Activated CD8-positive, alpha-beta memory T cell treated with anti-CD3 and anti-CD28 coated beads for 48 hours (primary cell): ENCODE measurements at places on chromosomes 11 and 22.

GRCh38 chr11:71501071-71501985 is 25.7 kb upstream of the KRTAP5-7 start:
- no peak for DNase-seq

DNA sequence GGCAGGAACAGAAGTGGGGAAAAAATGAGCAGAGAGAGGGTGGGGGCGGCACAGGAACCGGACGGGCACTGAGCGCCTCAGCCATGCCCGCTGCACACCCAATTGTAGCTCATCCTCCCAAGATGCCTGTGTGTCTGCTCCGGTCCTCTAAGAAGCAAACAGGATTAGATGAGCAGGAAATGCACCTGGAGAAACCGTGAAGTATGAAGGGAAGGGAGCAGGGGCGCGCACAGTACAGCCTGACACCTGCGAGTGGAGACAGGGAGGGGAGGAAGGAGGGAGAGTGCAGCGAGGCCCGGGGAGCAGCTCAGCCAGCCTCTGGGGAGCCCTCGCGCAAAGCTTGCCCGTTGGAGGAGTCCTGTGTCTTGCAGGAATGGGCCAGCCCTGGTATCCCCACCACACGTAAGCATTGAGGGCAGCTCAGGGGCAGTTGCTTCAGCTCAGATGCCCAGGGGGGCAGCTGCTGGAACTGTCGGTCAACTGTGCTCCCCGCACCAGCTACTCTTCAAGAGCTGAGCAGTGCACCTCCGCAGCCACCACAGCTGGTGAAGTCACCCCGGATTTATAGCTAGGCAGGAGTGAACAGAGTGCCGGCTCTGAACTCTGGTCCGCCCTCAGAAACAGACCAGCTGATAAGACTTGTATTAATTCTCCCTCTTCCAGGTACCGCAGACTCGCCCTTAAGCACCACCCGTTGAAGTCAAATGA is 7.0 kb downstream of the DNAJB13 start:
- DNase-seq, result no peak

DNA sequence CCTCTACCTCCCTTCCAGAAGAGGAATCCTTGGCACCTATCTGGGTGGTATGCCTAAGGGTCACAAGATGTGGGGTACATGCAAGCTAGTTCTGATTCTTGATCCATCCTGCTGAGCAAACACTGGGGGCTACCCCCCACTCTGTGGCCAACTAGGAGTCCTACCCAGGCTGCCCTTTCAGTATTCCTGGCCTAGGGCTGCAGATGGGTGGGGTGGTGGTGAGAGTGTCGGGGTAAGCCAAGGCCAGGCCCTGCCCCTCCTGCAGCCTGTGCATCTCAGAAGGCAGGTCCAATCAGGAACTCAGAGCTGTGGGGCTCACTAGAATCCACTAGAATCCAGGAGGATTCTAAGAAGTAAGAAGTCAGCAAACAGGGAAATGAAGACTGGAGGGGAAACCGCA is 10.9 kb downstream of the SSH3 start:
- no peak for DNase-seq

- no peak for DNase-seq
Observed at GRCh38 chr11:38315151-38315550, 1717.1 kb upstream of the RAG2 start.

DNA sequence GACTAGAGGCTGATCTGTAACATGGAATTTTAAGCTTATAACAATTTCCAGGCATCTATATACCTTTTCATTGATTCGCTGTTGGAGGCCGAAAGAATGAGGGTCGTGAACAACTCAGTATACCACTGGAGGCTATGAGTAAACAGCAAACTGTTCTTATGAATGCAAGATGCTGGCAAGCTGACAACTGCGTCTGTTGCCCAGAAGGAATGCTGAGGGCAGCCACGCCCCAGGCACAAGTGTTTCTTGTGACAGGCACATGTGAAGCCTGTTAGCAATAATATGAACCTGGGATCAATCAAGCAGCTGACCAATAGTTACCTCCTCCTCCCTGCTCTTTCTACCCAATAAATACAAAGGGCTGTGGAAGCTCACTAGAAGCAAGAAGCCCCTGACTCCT is 15.3 kb downstream of the RTCB start:
- DNase-seq, result no peak

DNA sequence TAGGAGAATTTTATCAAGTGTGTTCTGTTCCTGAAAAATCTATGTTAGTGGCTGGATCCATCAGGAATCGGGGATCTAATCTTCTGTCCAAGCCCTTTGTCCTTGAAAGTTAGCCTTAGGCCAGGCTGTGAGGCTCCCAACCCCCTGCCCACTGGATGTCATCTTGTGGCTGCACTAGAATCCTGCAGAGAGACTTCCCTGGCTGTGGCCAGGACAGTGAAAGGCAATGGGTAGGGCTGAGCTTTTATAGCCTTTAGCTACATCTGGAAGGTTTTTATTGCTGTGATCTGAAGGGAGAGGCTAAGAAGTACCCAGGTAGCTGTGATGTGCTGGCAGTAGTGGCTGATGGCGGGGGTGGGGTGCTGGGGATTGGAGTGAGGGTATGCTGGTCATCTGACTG is 2.1 kb downstream of the OAF start:
- DNase-seq, result no peak

DNA sequence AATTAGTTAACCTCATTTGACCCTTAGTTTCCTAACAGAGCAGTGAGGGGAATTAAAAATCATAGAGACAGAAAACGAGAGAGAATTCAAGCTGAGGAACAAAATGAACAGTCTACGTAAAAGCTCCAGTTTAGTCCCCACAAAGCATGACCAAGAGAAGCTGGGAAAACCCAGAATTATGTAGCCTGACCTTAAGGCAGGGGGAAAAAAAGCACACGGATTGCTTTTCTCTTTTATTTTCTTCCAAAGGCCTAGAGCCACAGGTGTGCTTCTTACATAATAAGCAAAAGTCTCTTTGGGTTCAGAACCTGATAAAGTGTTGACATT is 514 bp upstream of the AMBRA1 start:
- DNase-seq, result no peak

DNA sequence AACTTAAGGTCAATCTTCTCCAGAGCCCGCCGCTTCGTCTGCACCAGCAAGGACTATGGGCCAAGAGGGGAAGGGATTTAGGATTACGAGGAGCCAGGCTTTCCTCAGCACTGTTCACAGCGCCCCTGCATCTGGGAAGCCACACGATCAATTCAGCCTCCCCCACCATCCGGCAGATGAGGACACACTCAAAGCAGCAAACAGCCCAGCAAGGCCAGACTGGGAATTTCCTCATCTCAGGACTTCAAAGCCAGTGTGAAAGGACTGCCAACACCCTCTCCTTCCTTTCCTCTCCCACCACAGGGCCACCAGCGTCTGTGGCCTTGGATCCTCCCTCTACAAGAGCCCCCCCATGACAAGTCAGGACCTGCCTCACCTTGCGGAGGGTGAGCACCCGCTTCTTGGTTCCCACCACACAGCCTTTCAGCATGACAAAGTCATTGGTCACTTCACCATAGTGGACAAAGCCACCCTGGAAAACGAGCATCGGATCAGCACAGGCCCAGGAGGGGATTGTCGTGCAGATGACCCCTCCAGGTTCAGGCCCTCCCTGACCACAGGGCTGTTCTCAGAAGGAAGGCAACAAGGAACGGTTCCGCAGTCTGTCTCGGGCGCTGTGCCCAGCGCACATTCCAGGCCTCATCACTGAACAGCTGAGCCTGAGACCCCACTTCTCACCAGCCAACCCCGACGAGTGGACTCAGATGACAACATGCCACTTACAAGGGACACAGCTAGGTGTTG is 6.0 kb downstream of the RPL3 start:
- no peak for DNase-seq

- no peak for DNase-seq
Observed at GRCh38 chr11:12618743-12619540, 55.3 kb upstream of the TEAD1 start.

- DNase-seq, result peak; percentile 14
Observed at GRCh38 chr22:46070803-46071450, 79.4 kb upstream of the PPARA start.

GRCh38 chr11:92340839-92341238 is 116.2 kb downstream of the FAT3 start:
- no peak for DNase-seq

GRCh38 chr11:75873417-75874221 is 58.6 kb downstream of the UVRAG start:
- DNase-seq, result no peak

DNA sequence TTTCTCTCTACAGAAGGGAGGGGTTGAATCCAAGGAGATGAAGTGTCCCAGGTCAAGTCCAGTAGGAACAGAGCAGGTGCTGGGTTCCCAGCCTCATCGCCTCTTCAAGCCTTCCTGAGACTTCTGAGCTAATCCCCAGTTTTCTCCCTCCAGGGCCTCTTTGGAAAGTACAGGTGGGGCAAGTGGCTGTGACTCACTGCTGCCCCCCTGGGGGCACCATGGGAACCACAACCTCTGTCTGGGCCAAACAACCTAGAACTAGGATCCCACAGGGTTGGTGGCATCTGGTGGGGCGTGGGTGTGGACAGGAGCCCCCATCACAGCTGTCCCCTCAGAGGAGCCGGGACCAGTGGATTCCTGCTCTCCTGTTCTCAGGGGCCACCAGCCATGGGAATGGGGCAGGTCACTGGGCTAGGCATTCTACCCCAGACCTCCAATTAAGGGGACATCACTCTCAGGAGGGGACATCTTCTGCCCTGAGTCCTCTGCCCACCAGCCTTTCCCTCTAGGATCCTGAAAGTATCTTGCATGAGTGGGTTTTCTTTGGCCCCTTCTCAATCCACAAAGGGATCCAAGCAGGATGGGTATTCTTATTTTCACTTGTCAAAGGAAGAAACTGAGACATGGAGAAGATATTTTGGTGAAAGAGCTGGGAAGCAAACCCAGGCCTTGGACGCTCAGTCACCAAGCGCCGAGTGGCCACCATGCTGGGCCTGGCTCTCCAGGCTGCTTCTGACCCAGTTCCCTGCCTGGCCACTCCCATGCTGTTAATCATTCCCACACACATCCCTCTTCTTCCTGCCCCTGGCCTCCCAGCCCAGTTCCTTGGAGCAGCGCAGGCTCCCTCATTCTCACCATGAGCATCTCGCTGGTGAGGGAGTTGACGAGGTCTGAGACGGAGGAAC is 23.8 kb downstream of the LRRC10B start:
- DNase-seq, result no peak

- DNase-seq, result no peak
Observed at GRCh38 chr11:102560555-102561011, 30.0 kb upstream of the MMP7 start.

DNA sequence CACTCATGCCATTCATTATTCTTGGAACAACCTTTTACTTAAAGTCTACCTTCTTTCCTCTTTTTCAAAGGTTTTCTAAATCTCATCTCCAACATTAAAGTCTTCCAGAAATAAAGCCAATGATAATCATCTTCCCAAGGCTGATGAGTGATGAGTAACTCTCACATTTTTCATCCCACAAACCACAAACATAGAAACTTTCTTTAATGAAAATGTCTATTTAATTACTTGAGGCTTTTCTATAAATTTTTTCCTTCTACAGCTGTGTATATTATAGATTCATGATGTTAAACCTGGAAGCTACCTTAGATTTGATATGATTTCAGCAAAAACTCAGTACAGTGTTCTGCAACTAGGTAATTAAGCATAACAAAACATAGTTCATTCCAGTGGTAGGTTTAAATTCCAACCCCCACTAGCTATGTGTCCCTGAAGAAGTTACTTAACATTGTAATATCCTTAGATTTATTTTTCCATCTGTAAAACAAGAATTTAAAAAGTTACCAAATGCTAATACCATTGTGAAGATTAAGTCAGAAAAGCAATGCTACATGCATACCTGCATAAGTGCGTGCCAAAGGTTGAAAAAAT is 845.4 kb downstream of the KCNA4 start:
- no peak for DNase-seq

DNA sequence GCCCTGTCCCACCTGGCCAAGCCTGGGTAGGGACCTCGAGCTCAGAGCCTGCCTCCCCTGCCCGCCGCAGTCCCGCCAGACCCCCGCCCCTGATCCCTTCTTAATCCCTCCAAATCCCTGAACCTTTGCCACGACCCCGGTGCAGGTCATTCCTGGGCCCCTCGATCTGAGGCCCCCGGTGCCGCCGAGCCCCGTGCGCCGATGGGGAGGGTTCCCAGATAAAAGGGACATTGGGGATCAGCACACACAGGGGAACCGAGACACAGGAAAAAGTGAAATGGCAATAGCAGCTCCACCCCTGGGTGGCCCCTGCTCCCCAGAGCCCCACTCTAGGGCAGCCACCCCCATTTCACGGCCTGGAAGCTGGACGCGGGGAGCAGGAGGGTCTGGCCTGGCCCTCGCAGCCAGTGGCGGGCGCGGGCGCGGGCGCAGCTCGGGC is 1.3 kb upstream of the WNT7B start:
- DNase-seq, result no peak

DNA sequence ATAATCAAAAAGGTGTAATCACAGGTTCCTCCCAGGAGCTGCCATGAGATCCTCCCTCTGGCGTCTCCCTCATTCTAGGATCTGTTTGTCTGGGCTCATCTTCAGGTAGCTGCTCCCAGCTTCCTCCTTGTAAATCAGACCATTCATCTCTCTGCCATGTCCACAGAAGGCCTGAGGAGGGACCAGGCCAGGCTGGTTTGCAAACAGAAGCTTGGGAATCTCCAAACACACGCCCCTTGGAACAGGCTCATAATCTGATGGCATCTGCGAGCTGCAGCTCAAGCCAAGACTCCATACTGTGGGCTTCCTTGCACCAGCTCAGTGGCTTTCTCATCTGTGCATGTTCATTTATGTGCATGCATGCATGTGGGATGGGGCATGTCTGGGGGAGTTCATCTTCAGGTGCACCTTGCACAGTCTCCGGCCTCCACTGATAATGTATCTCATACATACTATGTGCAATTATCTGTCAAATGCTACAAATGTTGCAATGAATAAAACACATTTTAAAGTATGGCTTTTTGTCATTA is 134.9 kb downstream of the NXPE2 start:
- DNase-seq, result no peak

DNA sequence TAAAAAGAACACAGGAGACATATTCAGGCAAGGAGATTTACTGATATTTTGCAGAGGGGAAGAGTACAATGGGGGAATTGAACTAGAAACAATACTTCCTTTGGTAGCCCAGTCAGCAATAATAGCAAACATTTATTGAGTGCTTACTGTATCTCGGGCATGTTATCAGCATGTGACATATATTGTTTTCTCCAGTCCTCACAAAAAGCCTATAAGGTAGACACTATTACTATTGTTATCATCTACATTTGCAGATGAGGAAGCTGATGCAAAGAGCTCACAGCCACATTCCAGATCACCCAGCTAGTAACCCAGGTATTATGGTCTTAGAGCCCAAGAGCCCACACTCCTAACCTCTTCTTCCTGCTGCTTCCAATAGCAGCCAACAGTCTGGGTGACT is 27.9 kb downstream of the NAV2 start:
- no peak for DNase-seq
